Stimulated activated CD8-positive, alpha-beta memory T cell treated with anti-CD3 and anti-CD28 coated beads, Interleukin-4, amount 100 ng/mL, for 48 hours (primary cell): ENCODE measurements at places on chromosomes 7 and 10.
A peak's percentile ranks its signal among the peaks of the same experiment; 100 is the strongest.

DNA sequence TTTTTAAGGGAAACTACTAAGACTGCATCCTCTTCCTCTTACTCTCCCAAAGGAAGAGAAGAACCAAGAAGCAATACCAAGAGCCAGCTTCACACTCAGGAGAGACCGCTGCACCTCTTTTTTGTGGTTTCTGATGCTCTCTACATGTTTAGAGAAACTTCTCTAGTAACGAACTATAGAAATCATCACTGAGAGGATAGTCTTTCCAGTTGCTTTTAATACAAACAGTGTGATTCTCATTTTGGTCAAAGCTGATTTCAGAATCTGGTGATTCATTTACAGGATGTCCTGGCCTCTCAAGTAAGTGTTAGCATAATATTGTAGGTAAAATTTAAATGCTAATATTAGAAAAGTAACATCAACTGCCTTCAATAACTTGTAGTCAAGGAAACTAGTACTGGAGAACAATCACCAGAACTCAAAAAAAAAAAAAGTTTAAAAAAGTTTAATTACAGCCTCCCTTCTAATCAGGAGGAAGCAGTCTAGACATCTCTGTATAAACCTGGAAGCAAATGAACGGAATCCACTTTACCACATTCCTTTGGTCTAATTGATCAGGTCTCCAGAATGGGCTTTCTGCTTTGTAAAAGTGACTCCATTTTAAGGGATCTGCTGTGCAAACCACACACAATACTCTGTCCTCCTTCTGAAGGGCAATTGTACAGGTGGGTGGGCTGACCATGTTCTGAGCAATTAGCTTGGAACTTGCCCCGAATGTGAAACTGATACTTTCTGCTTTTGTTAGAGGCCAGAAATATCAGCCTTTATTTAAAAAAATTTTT, 3.0 kb downstream of the LAMB1 start:
- DNase-seq, result no peak

GRCh38 chr7:90238583-90238982, 6.4 kb upstream of the CFAP69 start:
- no peak for DNase-seq

DNA sequence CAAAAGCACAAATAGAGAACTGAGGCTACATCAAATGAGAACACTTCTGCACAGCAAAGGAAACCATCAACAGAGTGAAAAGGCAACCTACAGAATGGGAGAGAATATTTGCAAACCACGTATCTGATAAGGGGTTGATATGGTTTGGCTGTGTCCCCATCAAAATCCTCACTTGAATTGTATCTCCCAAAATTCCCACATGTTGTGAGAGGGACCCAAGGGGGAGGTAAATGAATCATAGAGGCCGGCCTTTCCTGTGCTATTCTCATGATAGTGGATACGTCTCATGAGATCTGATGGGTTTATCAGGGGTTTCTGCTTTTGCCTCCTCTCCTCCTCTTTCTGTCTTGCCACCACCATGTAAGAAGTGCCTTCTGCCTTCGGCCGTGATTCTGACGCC, 120.6 kb upstream of the FRMD4A start:
- DNase-seq, result no peak

- DNase-seq, result no peak
Observed at GRCh38 chr10:113517165-113517900, 35.5 kb upstream of the HABP2 start.

DNA sequence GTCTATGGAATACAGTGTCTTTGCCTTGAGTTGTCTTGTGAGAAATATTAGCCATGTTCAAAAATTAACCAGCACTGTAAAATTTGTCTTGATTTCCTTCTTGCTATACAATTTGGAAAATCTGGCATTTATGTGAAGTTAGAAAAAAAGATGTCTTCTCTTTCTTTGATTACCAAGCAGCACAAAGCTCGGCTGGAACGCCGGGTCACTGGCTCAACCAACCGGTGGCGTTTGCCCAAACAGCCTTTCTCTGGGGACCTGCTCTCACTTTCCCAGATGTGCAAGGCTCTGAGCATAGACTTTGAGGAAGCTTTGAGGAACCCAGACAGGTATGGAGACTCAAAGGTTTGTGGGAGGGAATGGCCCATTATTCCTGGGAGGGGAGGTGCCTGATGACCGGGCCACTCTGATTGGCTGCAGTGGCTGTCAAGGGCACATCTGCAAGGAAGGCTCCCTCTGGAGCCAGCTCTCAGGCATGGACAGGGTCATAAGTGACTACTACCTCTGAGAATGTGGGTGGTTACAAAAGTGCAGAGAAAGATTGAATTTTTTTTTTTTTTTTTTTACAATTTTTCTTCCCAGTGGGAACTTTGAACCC, 5.6 kb downstream of the BTBD16 start:
- no peak for DNase-seq

DNA sequence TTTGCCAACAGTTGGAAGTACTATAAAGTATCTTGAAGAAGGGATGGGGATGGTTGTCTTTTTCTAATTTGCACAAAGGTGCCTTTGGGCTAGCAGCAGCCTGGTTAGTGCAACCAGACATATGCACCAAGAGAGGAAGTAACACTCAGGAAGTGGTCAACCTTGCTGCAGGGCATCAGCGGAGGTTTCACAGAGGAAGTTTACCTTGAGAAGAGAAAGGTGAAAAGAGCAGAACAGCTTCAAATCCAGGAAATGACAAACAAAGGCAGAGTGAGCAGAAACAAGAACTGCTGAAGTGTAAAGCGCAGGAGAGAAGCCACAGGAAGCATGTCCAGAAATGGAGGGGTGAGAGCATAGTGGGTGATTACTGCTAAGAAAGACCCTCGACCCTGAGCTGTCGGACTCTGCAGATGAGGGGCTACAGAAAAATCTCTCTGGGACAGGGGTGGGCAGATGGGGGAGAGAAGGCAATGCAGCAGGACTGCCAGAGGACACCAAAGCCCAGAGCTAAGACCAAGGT, 66.9 kb downstream of the STK17A start:
- DNase-seq, result peak; percentile 65

- peak; percentile 13 for DNase-seq
Observed at GRCh38 chr10:46236941-46237681, 49.7 kb upstream of the ANTXRL start.

DNA sequence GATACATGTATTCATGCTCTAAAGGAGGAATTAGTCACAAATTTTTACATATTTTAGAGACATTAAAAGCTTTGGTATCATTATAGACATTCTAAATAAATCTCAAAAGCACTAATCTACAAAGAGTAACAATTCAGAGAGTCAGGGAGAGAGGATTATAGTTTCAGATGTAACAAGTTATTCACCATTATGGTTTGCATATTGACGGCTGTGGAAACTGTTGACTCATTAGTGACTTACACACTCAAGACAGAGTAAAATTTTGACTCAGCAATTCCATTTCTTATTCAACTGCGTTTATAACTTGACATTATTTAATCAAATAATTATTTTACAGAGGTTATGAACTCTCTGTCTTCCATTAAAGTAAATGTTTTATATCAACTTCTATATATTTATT, 95.4 kb upstream of the SEMA3C start:
- DNase-seq, result no peak

- no peak for DNase-seq
Observed at GRCh38 chr7:1901431-1902210, 231.5 kb downstream of the ELFN1 start.

GRCh38 chr10:27687743-27688142, 57.9 kb downstream of the MKX start:
- no peak for DNase-seq
